ENCODE measurements at places on chromosomes 3 and 15.

DNA sequence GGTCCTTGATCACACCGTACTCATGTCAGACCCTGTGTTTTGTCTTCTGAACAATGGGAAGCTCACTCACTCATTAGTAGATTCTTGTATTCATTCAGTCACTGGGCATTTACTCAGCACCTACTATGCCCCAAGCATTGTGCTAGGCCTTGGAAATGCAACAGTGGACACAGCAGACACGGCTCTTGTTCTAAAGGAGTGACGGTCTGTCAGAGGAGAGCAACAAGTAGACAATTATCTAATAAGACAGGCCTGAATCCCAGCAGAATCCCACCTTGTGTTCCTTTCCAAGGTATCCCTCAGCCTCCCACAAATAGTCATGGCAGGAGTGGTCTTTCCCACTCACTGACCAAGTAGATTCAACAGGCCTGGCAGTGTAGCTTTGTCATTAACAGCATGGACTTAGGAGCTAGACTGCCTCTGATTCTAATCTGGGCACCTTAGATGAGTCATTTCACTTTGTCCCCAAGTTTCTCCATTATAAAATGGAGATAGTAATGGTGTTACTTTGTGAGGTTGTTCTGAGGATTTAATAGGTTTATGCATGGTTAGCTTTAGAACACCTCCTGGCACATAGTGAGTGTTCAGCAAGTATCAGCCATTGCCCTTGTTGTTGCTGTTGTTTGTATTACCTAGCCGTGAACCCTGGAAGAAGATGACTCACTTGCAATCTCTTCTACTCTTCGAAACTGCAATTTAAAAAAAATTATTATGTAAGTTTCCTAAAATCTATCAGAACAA lies 69.1 kb downstream of the SSUH2 start:
- no peak for DNase-seq
- H3K4me1 ChIP-seq, result no peaks in the 10 kb centered on the region
- H3K27me3 ChIP-seq, result no peaks in the 10 kb centered on the region
- H3K36me3 ChIP-seq, result no peaks in the 10 kb centered on the region
- no peak overlapping the region for H3K4me3 ChIP-seq

- H3K4me3 ChIP-seq, result peak overlapping the region; percentile 78
- H3K36me3 ChIP-seq, result peaks cover 10% of the 10 kb centered on the region
- H3K27ac ChIP-seq, result peak overlapping the region; percentile 95
- DNase-seq, result no peak
- no peaks in the 10 kb centered on the region for H3K27me3 ChIP-seq
- peaks cover 13% of the 10 kb centered on the region for H3K4me1 ChIP-seq
These were observed 461 bp downstream of the SECISBP2L start for GRCh38 chr15:49045751-49046219.

DNA sequence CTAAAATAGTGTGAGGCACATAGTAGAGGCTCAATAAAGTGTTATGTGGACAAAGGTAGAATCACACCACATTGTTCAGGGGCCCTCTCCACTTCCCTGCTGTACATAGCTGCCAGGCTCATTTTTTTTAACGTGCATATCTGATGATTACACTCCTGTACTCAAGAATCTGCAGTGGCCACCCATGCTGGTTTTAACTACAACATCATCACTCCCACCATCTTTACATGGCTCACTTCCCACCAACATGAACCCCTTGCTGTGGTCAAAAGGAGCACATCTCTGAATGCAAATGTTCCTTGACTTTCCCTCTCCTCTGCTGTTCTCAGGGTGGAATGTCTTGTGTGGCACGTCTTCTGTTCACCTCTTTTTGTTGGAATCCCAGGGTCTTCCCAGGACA lies 76.7 kb downstream of the FEM1B start:
- peaks cover 3% of the 10 kb centered on the region for H3K4me1 ChIP-seq
- no peaks in the 10 kb centered on the region for H3K27me3 ChIP-seq
- H3K27ac ChIP-seq, result no peak overlapping the region
- no peak overlapping the region for H3K4me3 ChIP-seq
- DNase-seq, result no peak

- DNase-seq, result no peak
- H3K4me1 ChIP-seq, result no peaks in the 10 kb centered on the region
- no peak overlapping the region for H3K4me3 ChIP-seq
- no peak overlapping the region for H3K27ac ChIP-seq
These were observed 302.4 kb downstream of the EPHB1 start for GRCh38 chr3:135097276-135097946.

GRCh38 chr15:88624156-88624970 lies 3.2 kb downstream of the AEN start:
- no peak overlapping the region for H3K27ac ChIP-seq
- H3K4me3 ChIP-seq, result no peak overlapping the region
- H3K36me3 ChIP-seq, result peaks cover 21% of the 10 kb centered on the region
- H3K27me3 ChIP-seq, result no peaks in the 10 kb centered on the region
- peaks cover 20% of the 10 kb centered on the region for H3K4me1 ChIP-seq

DNA sequence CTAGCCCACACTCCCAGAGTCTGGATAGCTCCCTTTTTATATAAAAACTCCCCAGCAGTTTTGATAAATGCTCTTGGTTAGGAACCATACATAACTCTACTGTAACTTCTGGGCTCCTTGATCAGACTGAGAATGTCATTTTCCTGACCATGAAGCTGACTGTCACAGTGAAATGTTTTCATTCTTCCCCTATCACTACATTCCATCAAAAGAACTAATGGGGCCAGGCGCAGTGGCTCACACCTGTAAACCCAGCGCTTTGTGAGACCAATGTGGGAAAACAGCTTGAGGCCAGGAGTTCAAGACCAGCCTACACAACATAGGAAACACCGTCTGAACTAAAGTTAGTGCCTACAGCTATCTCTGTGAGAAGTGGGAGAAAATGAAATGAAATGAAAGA lies 72.8 kb upstream of the MYO5C start:
- H3K27me3 ChIP-seq, result no peaks in the 10 kb centered on the region
- no peak overlapping the region for H3K27ac ChIP-seq

DNA sequence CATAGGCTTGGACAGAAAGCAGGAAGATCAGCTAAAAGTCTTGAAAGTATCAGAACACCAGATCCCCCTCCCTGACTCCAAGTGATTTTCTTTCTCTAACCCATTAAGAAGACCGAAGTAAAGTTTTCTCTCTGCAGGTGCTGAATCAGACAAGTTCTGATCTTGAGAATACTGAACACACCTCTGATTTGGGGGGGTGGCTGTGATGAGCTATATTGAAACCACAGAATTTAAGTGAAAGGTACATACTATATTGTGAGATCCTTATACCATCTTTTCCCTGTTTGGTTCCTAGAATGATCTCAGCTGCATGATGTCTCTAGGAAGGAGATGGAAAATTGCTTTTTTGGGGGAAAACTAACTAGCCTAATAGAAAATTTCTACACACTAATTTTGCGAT lies 196.0 kb downstream of the DIPK2A start:
- H3K27me3 ChIP-seq, result no peaks in the 10 kb centered on the region
- DNase-seq, result no peak
- H3K4me1 ChIP-seq, result no peaks in the 10 kb centered on the region
- no peak overlapping the region for H3K4me3 ChIP-seq

- no peaks in the 10 kb centered on the region for H3K4me1 ChIP-seq
- H3K27me3 ChIP-seq, result no peaks in the 10 kb centered on the region
- peak; percentile 13 for DNase-seq
- H3K36me3 ChIP-seq, result no peaks in the 10 kb centered on the region
These were observed 644.2 kb downstream of the GRM7 start for GRCh38 chr3:7504886-7505775.

- DNase-seq, result no peak
- no peaks in the 10 kb centered on the region for H3K27me3 ChIP-seq
- H3K27ac ChIP-seq, result no peak overlapping the region
These were observed 324.2 kb downstream of the NEK10 start for GRCh38 chr3:27044931-27045481.

- no peak overlapping the region for H3K4me3 ChIP-seq
- DNase-seq, result no peak
- H3K4me1 ChIP-seq, result no peaks in the 10 kb centered on the region
These were observed 229.2 kb downstream of the CDIN1 start for GRCh38 chr15:36808411-36809160.

DNA sequence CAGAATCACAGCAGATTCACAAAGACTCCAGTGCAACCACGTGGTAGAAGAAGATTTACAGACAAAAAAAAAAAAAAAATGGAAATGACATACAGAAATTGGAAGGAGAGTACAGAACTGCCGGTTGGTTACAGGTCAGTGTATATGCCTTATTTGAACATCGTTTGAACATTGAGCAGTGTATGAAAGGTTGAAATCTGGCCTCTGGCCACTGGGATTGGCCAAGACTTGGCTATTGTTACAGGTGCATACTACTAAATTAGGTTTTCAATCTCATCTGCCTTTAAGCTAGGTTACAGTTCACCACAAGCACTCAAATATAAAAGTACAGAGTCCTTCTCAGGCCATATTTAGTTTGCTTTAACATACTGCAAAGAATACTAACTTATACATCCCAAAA lies 59.8 kb downstream of the THBS1 start:
- H3K27ac ChIP-seq, result no peak overlapping the region
- H3K4me3 ChIP-seq, result no peak overlapping the region
- no peaks in the 10 kb centered on the region for H3K36me3 ChIP-seq
- no peaks in the 10 kb centered on the region for H3K4me1 ChIP-seq
- H3K27me3 ChIP-seq, result no peaks in the 10 kb centered on the region

DNA sequence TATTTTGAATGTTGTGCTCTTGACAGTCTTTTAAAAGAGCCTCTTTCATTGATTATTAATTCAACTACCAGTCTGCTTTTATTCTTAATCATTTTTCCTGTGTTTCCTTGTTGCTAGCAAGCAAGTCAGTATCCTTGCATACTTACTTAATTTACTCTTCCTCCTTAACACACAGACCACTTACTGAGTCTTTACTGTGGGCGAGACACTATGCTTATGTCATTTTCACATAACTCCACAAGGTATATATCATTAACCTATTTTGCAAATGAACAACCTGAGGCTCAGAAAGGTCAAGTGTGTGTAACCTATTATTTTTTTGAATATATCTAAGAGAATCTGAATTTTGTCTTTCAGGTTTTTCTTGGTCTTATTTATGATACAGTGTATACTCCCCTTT lies 130.9 kb downstream of the WDR76 start:
- H3K27me3 ChIP-seq, result no peaks in the 10 kb centered on the region
- no peak overlapping the region for H3K4me3 ChIP-seq
- no peaks in the 10 kb centered on the region for H3K4me1 ChIP-seq
- no peak for DNase-seq
- H3K36me3 ChIP-seq, result no peaks in the 10 kb centered on the region

- no peaks in the 10 kb centered on the region for H3K27me3 ChIP-seq
- no peak overlapping the region for H3K4me3 ChIP-seq
- no peak overlapping the region for H3K27ac ChIP-seq
- H3K4me1 ChIP-seq, result no peaks in the 10 kb centered on the region
- H3K36me3 ChIP-seq, result no peaks in the 10 kb centered on the region
- no peak for DNase-seq
These were observed 44.4 kb downstream of the CSNK1G1 start for GRCh38 chr15:64311566-64311965.

- H3K27me3 ChIP-seq, result no peaks in the 10 kb centered on the region
- no peak overlapping the region for H3K4me3 ChIP-seq
- DNase-seq, result no peak
These were observed 37.6 kb downstream of the FAM3D start for GRCh38 chr3:58628823-58629562.

GRCh38 chr3:121436641-121437040 lies 109.1 kb downstream of the POLQ start:
- H3K4me1 ChIP-seq, result 0 out of 2 replicates have a peak, but pooled peaks cover 3% of the 10 kb centered on the region
- peaks cover 2% of the 10 kb centered on the region for H3K36me3 ChIP-seq
- H3K27me3 ChIP-seq, result no peaks in the 10 kb centered on the region
- no peak overlapping the region for H3K4me3 ChIP-seq
- H3K27ac ChIP-seq, result no peak overlapping the region
- no peak for DNase-seq

GRCh38 chr15:29636140-29636539 lies 186.1 kb downstream of the TJP1 start:
- H3K36me3 ChIP-seq, result no peaks in the 10 kb centered on the region
- no peak for DNase-seq
- no peak overlapping the region for H3K27ac ChIP-seq

GRCh38 chr3:31768479-31769125 lies 212.5 kb downstream of the OSBPL10 start:
- H3K36me3 ChIP-seq, result no peaks in the 10 kb centered on the region
- H3K27ac ChIP-seq, result no peak overlapping the region
- H3K4me1 ChIP-seq, result no peaks in the 10 kb centered on the region
- H3K27me3 ChIP-seq, result no peaks in the 10 kb centered on the region
- no peak overlapping the region for H3K4me3 ChIP-seq

DNA sequence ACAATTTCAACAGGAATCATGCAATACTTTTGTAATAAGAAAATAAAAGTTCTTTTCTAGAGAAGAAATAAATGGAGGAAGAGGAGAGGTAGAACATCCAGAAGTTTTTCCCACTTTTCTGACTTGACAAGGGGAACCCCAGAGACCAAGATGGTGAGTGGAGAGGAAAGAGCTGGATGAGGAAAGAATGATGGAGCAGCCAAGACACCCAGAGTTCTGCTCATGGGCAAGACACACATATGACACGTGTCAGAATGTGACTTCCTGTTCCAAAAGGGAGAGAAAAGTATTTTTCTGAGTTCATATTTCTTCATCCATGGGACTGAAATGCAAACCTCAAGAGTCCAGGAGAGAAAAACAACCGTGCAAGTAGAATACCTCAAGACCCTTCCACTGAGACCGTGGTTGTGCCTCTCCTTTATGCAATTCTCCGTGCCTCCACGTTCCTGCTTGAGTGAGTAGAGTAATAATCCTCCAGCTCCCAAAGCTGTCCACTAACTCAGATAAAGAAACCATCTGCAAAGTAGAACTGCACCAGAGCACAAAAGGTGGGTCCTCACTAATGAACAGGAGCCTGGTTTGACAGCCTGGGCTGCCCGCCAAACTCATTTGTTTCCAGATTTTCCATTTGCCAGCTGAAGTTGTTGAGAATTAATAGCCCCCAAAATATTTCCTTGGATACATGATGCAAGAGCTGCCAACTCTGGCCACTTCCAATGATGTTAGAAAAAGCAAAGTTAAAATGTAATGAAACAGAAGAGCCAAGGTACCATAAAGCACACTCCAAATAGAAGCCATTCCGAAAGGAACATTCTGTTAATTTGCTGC lies 272.6 kb upstream of the IGF1R start:
- no peak overlapping the region for H3K4me3 ChIP-seq
- no peak for DNase-seq
- H3K27ac ChIP-seq, result no peak overlapping the region
- no peaks in the 10 kb centered on the region for H3K4me1 ChIP-seq

- H3K27me3 ChIP-seq, result no peaks in the 10 kb centered on the region
- DNase-seq, result no peak
- H3K27ac ChIP-seq, result no peak overlapping the region
- H3K4me3 ChIP-seq, result no peak overlapping the region
- H3K4me1 ChIP-seq, result no peaks in the 10 kb centered on the region
- no peaks in the 10 kb centered on the region for H3K36me3 ChIP-seq
These were observed 212.0 kb downstream of the FEZF2 start for GRCh38 chr3:62161371-62161770.

All from Panc1 (cell line).